ENCODE measurements at places on chromosomes 1 and 21. TPM values are rescaled to one million over a fixed set of nuclear protein-coding genes. Genes with fewer than 3 reads are reported as not detected.

DNA sequence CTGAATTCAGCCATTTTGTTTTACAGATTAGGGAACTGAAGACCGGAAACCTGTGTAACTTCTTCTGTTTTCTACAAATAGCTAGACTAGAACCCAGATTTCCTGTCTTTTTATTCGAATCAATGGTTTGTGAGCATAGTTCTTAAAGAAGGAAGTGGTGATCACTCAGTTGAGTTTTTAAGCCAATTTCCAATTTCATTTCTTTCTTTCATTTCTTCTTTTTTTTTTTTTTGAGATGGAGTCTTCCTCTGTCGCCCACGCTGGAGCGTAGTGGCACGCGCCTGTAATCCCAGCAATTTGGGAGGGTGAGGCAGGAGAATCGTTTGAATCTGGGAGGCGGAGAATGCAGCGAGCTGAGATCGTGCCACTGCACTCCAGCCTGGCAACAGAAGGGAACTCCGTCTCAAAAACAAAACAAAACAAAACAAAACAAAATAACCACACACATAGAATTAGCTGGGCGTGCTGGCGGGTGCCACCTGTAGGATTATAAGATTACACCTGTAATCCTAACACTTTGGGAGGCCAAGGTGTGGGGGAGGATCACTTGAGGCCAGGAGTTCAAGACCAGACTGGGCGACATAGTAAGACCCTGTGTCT, 3.0 kb upstream of the MDM4 start:
- no peak overlapping the region for H3K4me3 ChIP-seq
- H3K36me3 ChIP-seq: peaks cover 3% of the 10 kb centered on the region
- peak overlapping the region; percentile 29 for H3K27ac ChIP-seq
- peak; percentile 71 for DNase-seq

DNA sequence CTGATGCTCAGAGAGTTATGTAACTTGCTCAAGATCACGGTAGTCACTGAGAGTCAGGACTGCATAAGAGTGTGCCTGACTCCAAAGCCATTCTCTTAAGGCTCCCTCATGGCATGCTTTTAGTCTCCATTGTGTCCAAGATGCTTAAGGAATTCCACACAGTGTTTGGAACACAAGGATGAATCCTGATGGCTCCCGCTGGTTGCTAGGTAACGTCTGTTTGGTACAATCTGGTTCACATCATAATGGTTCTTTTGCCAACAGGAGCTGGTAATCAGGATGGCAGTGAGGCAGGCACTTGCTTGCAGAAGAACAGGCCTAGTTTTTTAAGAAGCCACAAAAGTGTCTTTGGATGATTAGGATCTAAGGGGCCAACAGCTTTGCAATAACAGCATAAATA, 436.5 kb upstream of the DAB1 start:
- no peak overlapping the region for H3K27ac ChIP-seq
- H3K4me1 ChIP-seq: no peaks in the 10 kb centered on the region
- no peaks in the 10 kb centered on the region for H3K27me3 ChIP-seq
- DNase-seq: no peak
- no peaks in the 10 kb centered on the region for H3K36me3 ChIP-seq
- H3K4me3 ChIP-seq: no peak overlapping the region

GRCh38 chr1:206460836-206461426, 9.3 kb upstream of the IKBKE start:
- no peaks in the 10 kb centered on the region for H3K27me3 ChIP-seq
- no peak overlapping the region for H3K4me3 ChIP-seq
- H3K4me1 ChIP-seq: peaks cover 18% of the 10 kb centered on the region

DNA sequence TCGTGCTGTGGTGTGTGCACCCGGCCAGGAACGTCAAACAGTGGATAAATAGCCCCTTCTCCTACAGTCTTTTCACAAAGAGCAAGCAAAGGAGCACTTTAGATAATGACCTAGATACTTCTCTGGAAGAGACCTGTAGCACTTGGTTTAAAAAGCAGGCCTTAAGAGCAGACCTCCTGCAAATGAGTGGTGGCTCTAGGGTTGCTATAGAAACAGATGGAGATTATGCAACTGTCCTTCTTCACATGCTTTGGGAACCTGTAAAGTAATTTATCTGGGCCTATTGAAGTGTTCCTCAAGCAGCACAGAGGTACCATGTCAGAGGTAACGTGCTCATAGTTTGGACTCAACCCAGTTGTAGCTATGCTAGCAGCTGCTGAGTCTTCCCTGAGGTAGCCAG, 208.2 kb upstream of the KIAA0040 start:
- H3K4me3 ChIP-seq: no peak overlapping the region
- H3K27ac ChIP-seq: no peak overlapping the region
- H3K27me3 ChIP-seq: no peaks in the 10 kb centered on the region

HEYL gene
- 19.5 TPM for total RNA-seq

CHI3L1 gene
- 0.13 TPM for total RNA-seq

MCL1 gene
- total RNA-seq: 113 TPM
